ENCODE measurements at places on chromosomes 12 and 14.

DNA sequence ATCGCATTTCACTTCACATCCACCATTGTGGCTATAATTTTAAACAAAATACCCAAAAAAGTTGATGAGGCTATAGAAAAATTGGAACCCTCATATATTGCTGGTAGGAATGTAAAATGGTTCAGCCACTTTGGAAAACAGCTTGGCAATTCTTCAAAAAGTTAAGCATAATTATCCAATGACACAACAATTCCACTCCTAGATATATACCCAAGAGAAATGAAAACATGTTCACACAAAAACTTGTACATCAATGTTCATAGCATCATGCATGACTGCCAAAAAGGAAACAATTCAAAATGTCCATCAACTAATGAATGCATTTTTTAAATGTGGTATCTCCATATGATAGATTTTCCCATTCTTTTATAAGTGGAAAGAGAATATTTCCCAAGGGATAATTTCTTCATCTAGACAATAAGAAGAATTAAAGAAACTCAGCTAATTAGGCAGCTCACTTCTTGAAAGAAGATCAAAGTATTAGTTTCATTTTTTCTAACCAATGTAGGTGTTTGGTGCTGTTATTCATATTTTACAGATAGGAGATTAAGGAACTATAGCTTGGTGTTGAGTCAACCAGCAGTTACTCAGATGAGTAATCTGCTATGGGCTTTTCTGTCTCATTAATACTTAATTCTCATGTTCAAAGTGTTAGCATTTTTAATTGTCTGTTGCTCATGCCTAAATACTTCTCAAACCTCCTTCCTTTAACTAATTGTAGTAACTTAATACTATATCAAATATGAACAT, 32.8 kb downstream of the YEATS4 start:
- no peak for DNase-seq

DNA sequence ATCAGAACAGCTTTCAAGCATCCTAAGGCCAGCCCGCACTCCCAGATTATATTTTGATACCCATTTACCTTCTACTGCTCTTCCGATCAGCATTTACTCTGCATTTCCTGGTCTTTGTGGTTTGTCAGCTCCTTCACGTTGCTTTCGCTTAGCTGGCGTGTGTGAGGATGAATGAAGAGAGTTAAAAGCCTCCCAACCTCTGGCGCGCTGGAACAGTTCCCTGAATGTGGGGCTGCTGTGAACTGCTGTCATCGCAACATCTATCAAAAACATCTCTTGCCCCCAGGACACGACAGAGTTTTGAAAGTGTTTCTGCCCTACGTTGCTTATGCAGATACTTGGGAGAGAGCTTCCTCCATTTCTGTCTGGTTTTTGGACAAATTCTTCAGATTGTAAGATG, 129.2 kb downstream of the KCNA5 start:
- DNase-seq: no peak

DNA sequence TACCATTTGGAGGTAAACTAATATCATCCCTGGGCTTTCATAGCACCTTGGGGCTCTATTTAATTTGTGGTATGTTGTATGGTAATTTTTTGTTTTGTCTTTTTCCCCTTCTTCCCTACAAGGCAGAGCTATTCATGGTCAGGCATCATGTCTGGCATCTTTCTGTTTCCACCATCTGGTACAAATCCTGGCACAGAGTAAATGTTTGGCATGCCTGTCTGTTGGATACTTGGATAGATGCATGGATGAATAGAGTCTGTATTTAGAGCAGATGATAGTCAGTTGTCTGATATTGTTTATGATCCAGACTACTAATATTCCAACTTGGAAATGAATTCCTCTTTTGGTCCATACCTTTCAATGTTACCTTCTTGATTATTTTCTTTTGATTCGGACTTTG, 139.8 kb downstream of the NEDD1 start:
- no peak for DNase-seq

DNA sequence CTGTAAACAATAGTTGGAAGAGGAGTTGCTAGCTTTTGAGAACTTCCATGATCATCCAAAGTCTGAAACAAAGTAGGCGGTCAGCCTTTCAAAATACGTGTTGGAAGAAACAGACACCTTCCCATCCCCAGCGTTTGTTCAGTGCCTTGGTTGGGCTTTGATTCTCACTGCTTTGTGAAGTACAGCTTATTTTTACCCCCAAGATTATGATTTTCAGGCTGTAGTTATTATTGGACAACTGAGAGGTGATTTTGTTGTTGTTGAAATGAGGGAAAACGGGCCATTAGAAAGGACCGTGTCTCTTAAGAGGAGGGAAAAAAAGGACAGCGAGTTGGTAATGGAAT, 921 bp upstream of the CEP83 start:
- no peak for DNase-seq

DNA sequence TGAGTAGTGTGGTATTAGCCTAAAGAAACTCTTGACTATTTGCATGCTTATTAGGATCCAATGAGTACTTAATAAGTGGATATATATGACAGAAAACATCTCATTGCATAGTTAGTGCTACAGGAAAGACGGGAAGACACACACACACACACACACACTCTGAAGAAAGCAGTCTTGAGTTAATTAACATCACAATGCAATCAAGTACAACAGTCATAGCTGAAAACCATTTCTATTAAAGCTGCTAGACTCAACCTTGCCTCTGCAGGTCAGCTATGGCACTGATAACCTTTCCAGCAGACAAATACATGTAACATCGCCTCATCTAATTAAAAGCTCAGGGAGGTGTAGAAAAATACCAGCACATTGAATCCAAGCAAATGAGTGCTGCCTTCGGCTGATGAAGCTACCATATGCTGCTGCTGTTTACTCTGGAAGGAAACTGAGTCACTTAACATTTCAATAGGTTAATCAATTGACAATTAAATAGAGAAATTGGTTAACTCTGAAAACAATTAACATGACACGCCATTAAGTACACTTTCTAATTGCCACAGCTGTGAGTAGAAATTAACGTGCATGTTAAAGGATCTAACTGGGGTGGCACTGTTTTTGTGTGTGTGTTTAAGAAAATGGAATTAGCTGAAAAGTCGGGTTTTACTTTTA, 93.2 kb upstream of the OTX2 start:
- no peak for DNase-seq

GRCh38 chr12:65728455-65728847, 95.8 kb upstream of the HMGA2 start:
- DNase-seq: no peak

- no peak for DNase-seq
These were observed 771 bp upstream of the AVPR1A start for GRCh38 chr12:63151623-63152320.

GRCh38 chr12:51270951-51271518, 820 bp upstream of the SMAGP start:
- DNase-seq: no peak

GRCh38 chr14:34003082-34003668, 52.3 kb upstream of the EGLN3 start:
- DNase-seq: no peak

DNA sequence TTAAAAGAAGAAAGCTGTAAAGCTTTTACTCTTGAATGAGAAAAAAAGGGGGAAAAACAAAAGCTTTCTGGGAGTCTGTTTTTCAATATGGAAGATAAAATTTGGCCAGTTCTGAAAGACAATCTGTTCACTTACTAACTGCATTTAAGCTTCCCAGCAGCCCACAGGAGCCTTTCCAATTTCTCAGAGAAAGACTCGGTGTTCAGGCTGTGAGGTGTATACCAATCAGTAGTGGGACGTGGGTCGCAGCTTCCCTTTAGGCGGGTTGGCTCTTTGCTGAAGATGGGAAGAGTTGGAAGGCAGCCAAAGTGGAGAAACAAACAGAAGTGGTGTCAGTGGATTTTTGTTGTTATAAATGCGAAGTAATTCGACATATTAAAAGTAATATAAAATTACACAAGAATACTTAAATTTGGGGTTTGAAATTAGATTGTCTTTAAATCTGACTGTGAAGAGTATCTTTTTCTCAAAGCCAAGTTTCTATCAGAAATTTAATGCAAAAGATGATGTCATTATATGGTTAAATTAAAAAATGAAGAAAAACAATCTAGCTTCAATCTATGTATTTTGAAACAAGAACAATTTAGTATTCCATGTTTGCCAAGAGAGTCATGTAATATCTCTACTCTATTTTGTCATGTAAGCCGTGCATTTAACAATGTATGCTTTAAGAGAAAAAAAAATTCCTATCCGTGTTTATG, 590.2 kb upstream of the ATXN7L3B start:
- DNase-seq: no peak

- DNase-seq: no peak
These were observed 52.9 kb upstream of the OXA1L start for GRCh38 chr14:22713631-22713950.

GRCh38 chr14:26163761-26164160, 434.1 kb downstream of the NOVA1 start:
- DNase-seq: no peak

DNA sequence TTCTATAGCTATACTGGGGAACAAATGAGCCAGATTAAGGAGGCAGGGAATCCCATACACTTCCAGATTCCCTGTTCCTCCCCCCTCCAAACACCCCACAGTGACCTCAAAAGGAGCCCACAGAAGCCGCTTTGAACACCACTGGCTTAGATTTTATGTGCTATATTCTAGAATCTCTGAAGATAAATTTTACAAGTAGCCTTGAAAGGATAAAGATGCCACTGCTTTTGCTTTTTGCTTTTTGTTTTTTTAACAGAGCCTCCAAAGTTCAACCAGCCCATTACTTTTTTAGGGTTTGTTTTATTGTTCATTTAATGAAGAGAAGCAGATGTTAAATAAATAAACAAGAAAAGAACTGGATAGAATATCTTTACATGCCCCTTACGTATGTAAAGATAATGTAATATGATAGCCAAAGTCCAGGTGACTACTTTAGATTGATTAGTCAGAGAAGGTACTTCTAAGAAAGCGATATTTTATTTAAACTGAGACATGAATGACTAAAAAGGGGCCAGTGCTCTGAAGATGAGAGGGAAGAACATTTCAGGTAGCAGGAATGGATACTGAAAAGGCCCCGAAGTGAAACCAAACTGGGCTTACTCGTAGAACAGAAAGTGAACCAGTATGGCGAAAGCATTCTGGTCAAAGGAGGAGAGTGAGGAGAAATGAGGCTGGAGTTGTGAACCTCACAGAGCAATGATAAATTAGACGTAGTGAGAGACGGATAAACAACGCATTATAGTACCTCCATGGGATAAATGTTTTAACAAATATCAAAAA, 44.6 kb downstream of the DUSP6 start:
- DNase-seq: no peak

DNA sequence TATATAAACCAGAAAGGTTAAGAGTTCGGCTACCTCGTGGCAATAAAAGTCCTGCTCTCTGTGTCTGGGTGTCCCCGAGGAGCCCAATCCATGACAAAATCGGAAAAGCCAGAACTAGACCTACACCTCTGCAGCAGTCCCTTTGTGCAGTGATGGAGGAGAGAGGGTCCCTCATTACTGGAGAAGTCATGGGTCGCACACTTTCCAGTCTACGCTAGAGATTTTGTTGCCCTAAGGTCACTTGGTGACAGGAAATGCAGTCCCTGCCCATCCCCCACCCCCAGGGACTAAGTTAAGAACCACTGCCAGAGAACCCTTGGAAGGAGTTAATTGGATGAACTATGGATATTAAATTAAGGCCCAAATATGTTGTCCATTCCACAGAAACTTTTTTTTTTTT, 104.4 kb upstream of the ATF7IP start:
- no peak for DNase-seq

DNA sequence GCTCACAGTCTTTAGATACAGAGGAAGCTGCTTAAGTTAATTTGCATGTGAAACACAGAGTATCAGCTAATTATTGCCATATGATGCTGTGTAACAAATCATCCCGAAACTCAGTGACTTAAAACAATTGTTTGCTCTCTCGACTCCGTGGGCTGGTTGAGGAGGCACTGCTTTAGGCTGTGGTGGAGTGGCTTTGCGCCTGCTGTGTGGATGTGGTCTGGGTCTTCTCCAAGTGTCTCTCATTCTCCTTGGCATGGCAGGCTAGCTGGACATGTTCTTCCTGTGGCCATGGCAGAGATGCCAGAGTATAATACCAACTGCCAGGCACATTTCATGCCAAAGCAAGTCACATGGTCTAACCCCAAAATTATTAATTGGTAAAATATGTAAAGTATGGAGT, 40.9 kb downstream of the PELI2 start:
- DNase-seq: no peak
